Activated T-helper 17 cell treated with anti-CD3 and anti-CD28 coated beads, Interleukin-2, amount 50 U/mL, for 72 hours (primary cell): ENCODE measurements at places on chromosomes 3 and 15. TPM values are rescaled to one million over a fixed set of nuclear protein-coding genes. Genes with fewer than 3 reads are reported as not detected.

DNA sequence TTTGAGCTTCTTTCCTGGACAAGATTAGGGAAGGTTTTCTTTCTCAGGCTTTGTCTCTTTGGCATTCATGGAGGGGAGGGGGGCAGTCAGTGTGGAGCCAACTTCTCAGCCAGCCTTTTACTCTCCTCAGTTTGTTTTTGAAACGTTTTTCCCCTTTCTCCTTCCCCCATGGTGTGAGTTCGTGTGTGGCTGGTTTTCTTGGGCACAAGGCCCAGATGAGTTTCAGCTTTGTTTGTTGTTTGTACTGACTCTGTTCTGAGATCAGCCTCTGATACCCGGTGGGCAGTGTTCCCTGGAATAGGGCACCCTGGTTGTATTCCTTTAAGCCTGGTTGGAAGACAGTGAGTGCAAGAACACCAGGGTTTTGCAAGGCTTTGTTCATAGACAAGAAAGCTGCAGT, 168.2 kb upstream of the RARB start:
- no peak overlapping the region for H3K27ac ChIP-seq
- H3K27me3 ChIP-seq: no peaks in the 10 kb centered on the region
- H3K4me3 ChIP-seq: no peak overlapping the region
- no peaks in the 10 kb centered on the region for H3K36me3 ChIP-seq

The ARPP21 gene
- total RNA-seq: not detected

The CPNE9 gene
- 0.54 TPM for total RNA-seq

- H3K4me1 ChIP-seq: no peaks in the 10 kb centered on the region
- no peaks in the 10 kb centered on the region for H3K27me3 ChIP-seq
- H3K36me3 ChIP-seq: no peaks in the 10 kb centered on the region
Observed at GRCh38 chr15:77144492-77145070, 73.7 kb upstream of the TSPAN3 start.

The SERPINI2 gene
- not detected for total RNA-seq

DNA sequence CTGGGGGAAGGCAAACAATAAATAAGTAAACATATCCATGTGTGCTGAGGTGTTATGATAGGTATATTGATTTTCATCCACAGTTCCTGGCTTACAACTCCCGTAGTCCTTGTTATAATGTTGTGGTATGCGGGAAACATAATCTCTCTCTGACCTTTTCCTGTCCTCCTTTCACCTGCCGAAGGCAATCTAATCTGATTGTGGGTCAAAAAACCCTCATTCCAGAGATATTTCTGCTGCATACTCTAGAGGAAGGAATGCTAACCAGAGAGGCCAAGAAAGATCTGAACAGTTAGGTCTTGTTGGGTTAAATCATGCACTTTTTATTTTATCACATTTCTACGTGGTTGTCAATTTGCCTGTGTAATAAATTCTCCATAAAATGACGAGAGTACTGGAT, 383.6 kb upstream of the SEMA6D start:
- H3K4me3 ChIP-seq: no peak overlapping the region
- H3K27me3 ChIP-seq: no peaks in the 10 kb centered on the region
- H3K36me3 ChIP-seq: no peaks in the 10 kb centered on the region
- ATAC-seq: no peak
- no peak overlapping the region for H3K27ac ChIP-seq

DNA sequence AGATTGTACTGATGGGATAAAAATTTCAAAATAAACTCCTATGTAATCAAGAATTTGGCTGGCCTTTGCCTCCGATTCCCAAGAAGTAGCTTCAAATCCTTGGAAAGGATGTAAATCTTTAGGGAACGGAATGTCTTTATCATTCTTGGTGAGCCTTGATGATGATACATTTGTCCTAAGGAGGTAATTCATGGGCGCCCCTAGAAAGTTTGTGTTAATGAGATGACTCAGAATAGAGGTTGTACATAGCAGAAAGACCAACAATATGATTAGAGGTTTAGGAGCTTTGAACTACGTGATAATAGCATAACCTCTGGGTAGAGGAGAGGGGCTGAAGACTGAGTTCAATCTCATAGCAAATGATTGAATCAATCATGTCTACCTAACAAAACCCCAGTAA, 248.6 kb upstream of the SLITRK3 start:
- no peaks in the 10 kb centered on the region for H3K27me3 ChIP-seq
- no peak overlapping the region for H3K27ac ChIP-seq
- ATAC-seq: no peak
- H3K36me3 ChIP-seq: no peaks in the 10 kb centered on the region

- no peak for ATAC-seq
- peaks cover 4% of the 10 kb centered on the region for H3K4me1 ChIP-seq
- H3K27ac ChIP-seq: no peak overlapping the region
- no peaks in the 10 kb centered on the region for H3K27me3 ChIP-seq
- H3K4me3 ChIP-seq: no peak overlapping the region
- H3K36me3 ChIP-seq: peaks cover 98% of the 10 kb centered on the region
Observed at GRCh38 chr15:90915216-90915807, 12.2 kb downstream of the MAN2A2 start.

DNA sequence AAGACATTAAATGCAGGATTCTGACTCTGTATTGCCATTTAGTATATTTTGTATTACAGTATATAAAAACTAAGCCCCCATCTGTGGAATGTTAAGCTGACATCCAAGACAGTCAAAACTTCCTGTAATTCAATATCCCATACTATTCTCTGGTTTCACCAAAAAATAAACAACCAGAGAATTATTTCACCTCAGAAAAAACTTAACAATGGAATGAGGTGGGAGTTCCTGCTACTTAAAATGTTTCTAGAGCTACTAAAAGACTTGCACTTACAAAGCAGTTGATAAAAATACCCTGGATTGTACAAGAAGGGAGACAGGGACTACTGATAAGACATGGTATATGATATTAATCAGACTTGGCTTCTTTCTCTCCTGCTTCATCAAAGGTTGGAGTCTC, 8.3 kb downstream of the ARL13B start:
- H3K4me3 ChIP-seq: no peak overlapping the region
- no peaks in the 10 kb centered on the region for H3K36me3 ChIP-seq
- no peak overlapping the region for H3K27ac ChIP-seq
- H3K4me1 ChIP-seq: no peaks in the 10 kb centered on the region
- no peak for ATAC-seq
- H3K27me3 ChIP-seq: no peaks in the 10 kb centered on the region

The NPAP1 gene
- total RNA-seq: not detected

The GXYLT2 gene
- not detected for total RNA-seq

DNA sequence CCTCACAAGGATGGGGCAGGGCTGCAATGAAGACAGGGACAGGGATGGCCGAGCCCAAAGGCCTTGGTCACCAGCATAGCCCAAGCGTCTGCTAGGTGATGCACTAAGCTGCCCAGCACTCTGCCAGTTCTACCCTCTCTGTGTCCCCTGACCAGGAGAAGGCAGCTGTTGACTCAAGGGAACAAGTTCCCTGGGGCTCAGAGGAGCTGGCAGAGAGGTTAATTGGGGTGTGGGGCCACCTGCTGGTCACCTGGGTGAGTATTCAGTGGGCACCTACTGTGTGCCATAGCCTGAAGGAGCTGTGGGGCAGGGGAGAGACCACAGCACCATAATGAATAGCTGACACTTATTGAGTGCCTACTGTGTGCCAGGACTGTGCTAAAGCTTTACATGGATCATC, 22.0 kb upstream of the DOCK3 start:
- ATAC-seq: peak; percentile 50
- H3K27ac ChIP-seq: peak overlapping the region; percentile 94
- H3K4me1 ChIP-seq: peaks cover 12% of the 10 kb centered on the region
- peaks cover 14% of the 10 kb centered on the region for H3K36me3 ChIP-seq
- no peak overlapping the region for H3K4me3 ChIP-seq

The SYNM gene
- 0.58 TPM for total RNA-seq

DNA sequence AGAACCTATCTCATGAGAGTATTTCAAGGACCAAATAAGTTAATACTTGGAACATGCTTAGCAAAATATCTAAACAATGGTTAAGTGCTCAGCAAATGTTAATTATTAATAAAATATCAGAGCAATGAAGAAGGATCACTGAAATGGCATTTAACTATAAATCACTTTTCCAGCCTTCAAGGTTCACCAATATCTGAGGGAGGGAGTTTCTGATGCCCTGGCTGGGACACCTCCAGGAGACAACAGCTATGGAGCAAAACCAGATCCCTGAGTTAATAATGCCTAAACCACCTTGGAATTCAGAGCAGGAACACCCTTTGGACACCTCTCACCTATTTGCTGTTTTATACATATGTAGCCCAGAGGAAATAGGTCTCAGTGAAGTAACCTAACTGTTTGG, 6.4 kb upstream of the FAM174B start:
- peaks cover 6% of the 10 kb centered on the region for H3K27me3 ChIP-seq
- H3K4me1 ChIP-seq: peaks cover 11% of the 10 kb centered on the region

GRCh38 chr3:43902415-43902814, 211.7 kb downstream of the ABHD5 start:
- ATAC-seq: no peak
- no peaks in the 10 kb centered on the region for H3K4me1 ChIP-seq
- H3K4me3 ChIP-seq: no peak overlapping the region
- H3K27me3 ChIP-seq: peaks cover 37% of the 10 kb centered on the region

The PPP1R2 gene
- total RNA-seq: 78.1 TPM

- peak overlapping the region; percentile 97 for H3K27ac ChIP-seq
- H3K4me3 ChIP-seq: peak overlapping the region; percentile 100
- ATAC-seq: no peak
- H3K36me3 ChIP-seq: peaks cover 98% of the 10 kb centered on the region
Observed at GRCh38 chr3:184186902-184187207, 856 bp downstream of the ABCF3 start.

The CLDN11 gene
- not detected for total RNA-seq

The DNAH12 gene
- 0.08 TPM for total RNA-seq

The FBLN2 gene
- not detected for total RNA-seq

GRCh38 chr3:107271787-107272387, 105.4 kb upstream of the CCDC54 start:
- peaks cover 11% of the 10 kb centered on the region for H3K27me3 ChIP-seq
- no peak overlapping the region for H3K27ac ChIP-seq
- no peak overlapping the region for H3K4me3 ChIP-seq
- no peaks in the 10 kb centered on the region for H3K4me1 ChIP-seq

DNA sequence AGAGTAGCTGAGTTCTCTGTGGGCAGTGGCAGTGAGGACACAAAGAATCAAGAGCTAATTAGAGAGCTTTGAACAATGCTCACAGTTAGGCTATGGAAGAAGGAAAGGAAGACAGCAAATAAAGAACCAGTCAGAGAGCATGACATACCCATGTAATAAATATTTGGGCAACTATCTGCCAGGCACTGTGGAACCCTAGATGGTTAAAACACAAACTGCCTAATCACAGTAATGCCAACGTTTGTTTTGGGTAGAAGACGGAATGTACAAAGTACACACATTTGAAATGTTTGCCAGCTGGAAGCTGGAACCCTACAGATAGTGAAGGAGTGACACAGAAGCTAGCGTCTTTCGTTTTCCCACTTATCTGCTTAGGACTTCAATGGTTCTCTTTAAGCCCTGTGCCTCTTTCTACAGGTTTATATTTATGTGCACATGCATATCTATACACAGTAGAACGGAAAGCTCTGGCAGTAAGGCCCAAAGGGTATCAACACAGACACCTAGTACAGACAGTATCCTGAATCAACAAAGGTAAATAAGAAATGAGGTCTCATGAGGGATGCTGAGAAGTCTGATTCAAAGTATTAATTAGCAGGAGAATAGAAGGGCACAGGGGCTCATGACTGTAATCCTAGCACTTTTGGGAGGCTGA, 44.6 kb downstream of the ANKRD28 start:
- no peaks in the 10 kb centered on the region for H3K27me3 ChIP-seq
- H3K36me3 ChIP-seq: peaks cover 48% of the 10 kb centered on the region
- no peak overlapping the region for H3K27ac ChIP-seq
- no peak overlapping the region for H3K4me3 ChIP-seq
- ATAC-seq: no peak
- H3K4me1 ChIP-seq: peaks cover 16% of the 10 kb centered on the region

GRCh38 chr3:24773798-24774197, 279.1 kb upstream of the THRB start:
- no peak overlapping the region for H3K27ac ChIP-seq
- H3K27me3 ChIP-seq: no peaks in the 10 kb centered on the region
- no peak for ATAC-seq
- no peak overlapping the region for H3K4me3 ChIP-seq

GRCh38 chr15:96064351-96064756, 266.1 kb upstream of the NR2F2 start:
- H3K27ac ChIP-seq: no peak overlapping the region
- peaks cover 5% of the 10 kb centered on the region for H3K27me3 ChIP-seq
- no peaks in the 10 kb centered on the region for H3K4me1 ChIP-seq
- no peak for ATAC-seq
- H3K36me3 ChIP-seq: no peaks in the 10 kb centered on the region

The MEIS2 gene
- not detected for total RNA-seq

DNA sequence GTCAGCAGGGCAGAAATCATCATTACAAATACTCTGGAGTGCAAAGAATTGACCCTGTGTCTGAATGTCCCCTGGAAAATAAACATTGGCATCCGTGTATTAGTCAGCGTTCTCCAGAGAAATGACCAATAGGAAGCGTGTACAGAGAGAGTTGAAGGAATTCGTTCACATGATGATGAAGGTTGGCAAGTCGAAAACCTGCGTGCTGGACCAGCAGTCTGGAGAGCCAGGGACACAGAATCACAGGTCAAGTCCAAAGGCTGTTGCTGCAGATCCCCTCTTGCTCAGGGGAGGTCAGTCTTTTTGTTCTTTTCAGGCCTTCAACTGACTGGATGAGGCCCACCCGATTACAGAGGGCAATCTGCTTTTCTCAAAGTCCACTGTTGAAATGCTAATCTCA, 16.6 kb downstream of the GP9 start:
- H3K27me3 ChIP-seq: no peaks in the 10 kb centered on the region
- no peak overlapping the region for H3K27ac ChIP-seq
- no peaks in the 10 kb centered on the region for H3K36me3 ChIP-seq
- H3K4me3 ChIP-seq: no peak overlapping the region
- peaks cover 3% of the 10 kb centered on the region for H3K4me1 ChIP-seq
- ATAC-seq: no peak

DNA sequence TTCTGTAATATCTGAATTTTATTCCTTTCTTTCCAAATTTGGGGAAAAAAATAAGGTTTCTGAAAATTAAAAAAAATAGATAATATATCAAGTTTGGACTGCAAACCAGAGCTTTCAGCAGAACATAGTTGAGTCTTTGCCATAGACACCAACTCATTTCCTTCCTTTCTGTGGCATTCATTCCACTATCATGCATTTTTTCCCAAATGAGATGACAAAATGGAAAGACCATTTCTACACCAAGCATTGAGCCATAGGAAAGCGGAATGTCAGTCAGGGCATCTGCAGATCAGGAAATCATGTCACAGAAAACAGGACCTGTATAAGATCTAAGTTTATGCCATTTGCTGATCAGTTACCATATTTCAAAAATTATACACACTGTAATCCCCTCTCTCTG, 333.3 kb upstream of the THBS1 start:
- no peak for ATAC-seq
- peaks cover 4% of the 10 kb centered on the region for H3K4me1 ChIP-seq
- peaks cover 22% of the 10 kb centered on the region for H3K27me3 ChIP-seq
- H3K36me3 ChIP-seq: no peaks in the 10 kb centered on the region
- H3K27ac ChIP-seq: no peak overlapping the region
- H3K4me3 ChIP-seq: no peak overlapping the region

DNA sequence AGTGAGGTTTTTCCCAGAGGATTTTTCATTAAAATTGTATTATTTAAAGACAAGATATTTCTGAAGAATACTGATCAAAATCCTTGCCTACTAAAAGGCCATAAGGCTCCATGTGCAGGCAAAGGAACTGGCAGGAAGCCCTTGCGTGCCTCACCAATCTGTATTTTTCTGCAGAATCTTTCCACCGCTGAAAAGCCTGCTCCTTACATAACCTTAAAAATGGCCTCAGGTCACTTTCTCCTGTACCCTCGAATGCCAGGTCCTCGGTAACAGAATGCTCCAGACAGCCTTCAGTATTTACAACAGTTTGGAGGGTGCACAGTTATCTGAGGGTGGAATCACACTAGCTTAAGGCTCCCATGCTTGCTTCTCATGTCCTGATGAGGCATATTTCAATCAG, 3.2 kb downstream of the MORC1 start:
- H3K36me3 ChIP-seq: no peaks in the 10 kb centered on the region
- H3K4me3 ChIP-seq: no peak overlapping the region
- no peaks in the 10 kb centered on the region for H3K27me3 ChIP-seq
- no peaks in the 10 kb centered on the region for H3K4me1 ChIP-seq
- no peak for ATAC-seq
